ENCODE measurements at places on chromosomes 2 and 18.
A peak's percentile ranks its signal among the peaks of the same experiment; 100 is the strongest.

DNA sequence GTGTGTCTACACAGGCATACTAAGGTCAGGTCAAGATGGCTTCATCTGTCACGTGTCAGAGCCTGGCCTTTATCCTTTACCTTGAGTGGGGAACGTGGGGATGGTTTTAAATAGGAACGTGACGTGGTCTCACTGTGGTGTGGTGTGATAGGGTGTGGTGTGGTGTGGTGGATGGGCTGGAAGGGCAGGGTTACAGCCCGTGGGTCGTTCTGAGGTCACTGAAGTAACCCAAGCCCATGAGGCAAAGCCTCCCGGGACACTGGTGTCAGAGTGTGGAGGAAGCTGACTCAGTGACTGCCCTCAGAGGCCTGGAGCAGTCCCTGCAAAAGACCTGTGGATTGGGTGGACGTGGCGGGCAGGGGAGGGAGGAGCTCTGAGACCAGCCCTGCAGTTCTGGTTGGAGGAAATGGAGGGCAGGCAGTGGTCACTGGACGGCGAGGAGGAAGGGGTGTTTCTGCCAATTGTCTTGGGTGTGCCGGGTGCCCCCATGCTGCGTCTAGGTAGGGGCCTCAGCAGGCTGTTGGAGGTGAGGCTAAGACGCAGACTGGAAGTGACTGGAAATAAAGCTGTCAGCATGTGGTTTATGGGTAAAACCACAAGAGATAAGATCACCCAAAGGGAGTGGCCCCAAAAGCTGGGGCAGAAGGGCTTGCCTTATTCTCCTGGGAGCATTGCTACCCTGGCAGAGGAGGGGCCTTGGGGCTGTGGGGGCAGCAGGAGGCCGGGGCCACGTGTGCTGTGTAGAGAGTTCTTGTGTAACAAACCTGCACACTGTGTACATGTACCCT lies 84.8 kb downstream of the SH3RF3 start:
- DNase-seq: no peak

- DNase-seq: no peak
Observed at GRCh38 chr2:24019729-24020128, 9.8 kb downstream of the MFSD2B start.

- DNase-seq: peak; percentile 68
Observed at GRCh38 chr18:34322365-34323289, 97.9 kb upstream of the NOL4 start.

- DNase-seq: no peak
Observed at GRCh38 chr2:118291251-118291880, 203.1 kb downstream of the INSIG2 start.

DNA sequence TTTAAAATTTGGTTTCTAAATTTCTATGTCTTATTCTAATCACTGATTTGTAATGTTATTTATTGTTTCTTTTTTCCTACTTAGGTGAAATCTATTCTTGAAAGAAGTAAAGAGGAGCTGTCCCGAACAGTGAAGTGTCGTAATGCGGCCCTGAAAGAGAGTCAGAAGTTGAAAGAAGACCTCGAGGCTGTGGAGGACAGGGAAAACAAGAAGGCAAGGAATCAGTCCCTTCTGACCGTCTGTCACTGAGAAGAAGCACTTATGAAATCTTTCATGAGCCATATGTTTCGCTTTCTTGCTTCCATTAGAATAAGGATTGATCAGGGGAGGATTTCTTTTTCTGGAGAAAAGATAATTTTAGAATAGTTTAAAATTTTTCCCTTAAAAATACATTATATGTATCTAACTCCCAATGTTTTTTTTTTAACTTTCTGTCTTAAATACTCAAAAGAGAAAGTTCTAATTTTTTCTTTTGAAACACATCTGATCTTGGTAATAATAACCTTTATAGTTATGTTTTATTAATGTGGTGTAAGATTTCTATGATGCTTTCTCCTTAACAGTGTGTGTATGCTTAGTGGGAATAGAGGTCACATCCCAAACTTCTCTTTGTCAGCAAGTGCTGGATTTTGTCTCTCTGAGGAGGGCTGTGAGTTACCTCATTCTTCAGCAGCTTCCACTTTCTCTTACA lies 79.0 kb downstream of the CCDC150 start:
- no peak for DNase-seq

DNA sequence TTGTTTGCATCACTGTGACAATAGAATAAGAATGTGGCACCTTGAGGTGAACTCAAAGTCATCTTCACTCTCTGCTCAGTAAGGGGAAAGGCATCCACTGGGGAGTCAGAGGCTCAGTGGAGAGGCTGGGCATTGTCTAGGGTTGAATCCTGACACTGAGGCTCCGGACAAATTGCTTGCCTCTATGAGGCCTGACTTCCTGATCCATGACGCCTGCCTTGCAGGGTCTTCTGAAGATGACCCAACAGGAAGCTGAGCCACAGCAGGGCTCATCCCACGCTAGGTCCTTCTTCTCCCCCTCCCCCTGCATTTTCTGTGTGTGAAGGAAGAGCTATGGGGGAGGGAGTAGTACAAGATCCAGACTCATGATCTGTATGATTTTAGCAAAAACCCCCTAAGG lies 265.1 kb downstream of the SH3BP4 start:
- no peak for DNase-seq

DNA sequence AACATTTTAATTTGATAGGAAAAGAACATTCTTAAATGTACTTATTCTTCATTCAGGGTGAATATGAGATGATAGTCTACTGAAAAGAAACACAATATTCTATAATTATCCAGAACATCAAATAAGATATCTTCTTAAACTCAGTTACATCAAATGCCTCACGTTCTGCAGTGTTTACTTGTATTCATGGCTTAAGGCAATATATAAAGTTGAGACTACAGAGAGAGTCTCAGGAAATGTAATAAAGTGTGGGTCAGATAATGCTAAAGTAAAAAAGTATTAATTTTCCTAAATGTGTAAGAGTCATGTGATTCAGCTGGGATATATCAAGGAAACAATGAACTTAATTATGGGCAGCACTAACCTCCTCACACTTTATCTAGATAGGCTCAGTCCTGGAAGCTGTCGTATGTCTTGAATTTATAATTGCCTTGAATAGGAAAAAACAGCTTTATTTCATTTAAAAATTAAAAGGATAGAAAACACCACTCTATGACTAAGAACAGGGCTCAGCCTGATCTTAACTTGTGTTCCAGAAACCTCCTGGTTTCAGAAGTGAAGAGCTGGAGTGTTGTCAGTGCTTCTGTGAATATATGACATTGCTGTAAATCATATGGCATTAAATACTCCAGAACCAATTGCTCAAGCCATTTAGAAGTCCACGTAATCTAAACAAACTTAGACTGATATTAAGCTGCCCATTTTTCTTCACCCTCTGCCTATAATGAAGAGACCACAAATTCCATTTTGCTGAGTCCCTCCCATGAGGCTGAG lies 240.2 kb downstream of the FSIP2 start:
- no peak for DNase-seq

- DNase-seq: no peak
Observed at GRCh38 chr2:185638771-185639170, 99.8 kb upstream of the FSIP2 start.

- no peak for DNase-seq
Observed at GRCh38 chr2:191333911-191334357, 88.7 kb downstream of the MYO1B start.

DNA sequence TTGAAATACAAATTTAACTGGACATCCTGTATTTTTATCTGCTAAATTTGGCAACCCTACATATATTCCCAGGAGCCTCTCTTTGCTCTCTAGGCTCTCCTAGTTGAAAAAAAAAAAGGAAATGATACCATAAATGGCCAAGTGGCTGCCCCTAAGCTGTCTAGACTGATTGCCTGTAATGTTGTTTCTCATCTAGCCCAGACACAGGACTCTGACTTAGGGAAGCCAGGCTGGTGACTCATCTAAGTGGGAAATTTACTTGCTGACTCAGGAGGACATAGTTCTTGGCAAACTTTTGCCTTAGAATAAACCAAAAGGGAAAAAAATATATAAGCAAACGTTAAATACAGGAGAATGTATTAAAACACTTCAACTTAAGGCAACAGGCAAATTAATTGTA lies 14.6 kb upstream of the ITGAV start:
- no peak for DNase-seq

DNA sequence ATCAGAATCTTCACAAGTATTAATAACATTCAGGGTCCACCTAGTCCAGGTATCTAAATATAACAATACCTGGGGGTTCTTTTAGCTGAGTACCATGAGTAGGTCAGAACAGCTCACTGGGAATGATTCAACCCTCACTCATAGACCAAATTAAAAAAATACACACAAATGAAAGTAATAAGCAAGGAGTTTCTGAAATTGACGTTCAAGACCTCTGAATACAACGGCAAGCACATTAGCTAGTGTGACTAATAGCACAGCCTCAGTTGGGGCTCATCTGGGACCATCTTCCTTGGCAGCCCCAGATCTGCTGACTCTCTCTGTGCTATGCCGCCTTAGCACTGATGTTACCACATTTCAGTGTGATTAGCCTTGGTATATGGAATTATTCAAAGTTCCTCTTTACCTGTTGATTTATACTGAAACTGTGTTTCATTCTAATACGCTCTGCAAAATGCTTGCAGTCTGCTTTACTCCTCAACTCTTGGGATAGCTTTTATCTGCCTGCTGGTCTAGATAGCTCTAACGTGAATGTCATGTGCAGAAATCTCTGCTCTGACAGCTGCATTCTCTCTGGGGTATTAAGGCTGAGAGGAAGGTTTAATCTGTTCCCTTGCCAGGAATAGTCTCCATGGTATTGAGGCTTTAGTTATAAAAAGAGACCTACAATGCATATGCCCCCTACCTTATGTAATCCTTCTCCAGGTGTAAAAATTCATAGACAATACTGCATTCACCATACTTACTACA lies 153.3 kb downstream of the METTL4 start:
- DNase-seq: no peak

DNA sequence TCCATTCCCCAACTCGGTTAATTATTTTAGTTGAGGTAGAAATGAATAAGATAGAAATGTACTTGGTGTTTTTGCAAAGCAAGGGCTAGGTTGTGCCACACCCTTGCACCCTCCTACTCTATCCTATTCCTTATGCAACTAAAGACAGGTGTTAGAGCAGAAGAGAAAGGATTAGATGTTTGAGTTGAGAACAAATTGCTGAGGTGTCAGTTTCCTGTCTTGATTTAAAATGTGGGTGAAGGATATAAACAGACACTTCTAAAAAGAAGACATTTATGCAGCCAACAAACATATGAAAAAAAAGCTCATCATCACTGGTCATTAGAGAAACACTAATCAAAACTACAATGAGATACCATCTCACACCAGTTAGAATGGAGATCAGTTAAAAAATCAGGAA lies 1256.2 kb downstream of the CNTNAP5 start:
- DNase-seq: no peak

DNA sequence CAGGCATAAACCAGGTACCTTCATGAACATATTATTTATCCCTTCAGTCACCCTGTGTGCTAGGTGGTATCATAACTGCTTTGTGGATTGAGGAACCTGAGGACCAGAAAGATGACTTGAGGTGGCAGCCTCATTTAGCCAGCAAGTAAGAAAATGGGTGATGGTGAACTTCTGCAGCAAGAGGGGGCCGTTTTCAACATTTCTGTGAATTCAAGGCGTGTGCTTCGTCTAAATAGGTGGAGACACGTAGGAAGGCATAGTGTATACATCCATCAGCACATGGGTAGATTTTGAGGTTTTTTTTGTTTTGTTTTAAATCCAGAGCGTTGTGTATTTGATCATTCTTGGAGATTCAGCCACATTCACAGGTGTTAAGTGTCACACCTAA lies 118.7 kb downstream of the SPTBN1 start:
- no peak for DNase-seq

- no peak for DNase-seq
Observed at GRCh38 chr2:98518101-98518500, 73.4 kb downstream of the INPP4A start.

DNA sequence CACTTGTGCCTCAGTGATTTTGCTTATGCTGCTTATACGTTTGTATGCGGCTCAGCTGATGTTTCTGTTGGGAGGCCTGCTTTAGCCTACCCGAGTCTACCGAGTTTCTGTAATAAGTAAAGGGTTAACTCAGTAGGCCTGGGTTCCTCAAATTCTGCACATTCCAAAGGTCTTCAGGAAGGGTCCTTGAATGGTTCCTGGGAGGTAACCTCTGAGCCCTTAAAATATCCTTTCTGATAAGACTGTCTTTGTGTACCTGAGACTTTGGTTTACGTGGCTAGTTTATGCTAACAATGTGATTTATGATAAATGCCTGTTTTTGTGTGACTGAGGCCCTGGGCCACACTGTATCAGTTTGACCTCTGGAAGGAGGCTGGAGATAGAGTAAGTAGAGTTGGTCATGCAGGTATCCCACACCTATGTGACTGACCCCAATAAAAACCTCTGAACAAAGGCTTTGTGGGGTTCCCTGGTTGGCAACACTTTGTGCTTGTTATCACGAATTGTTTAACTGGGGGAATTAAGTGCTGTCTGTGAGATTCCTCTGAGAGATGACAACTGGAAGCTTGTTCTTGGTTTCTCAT lies 18.9 kb upstream of the PNPT1 start:
- DNase-seq: no peak

- no peak for DNase-seq
Observed at GRCh38 chr2:207682557-207682956, 28.9 kb upstream of the CCNYL1 start.

Measured in NCI-H1694 treated with DMSO at 0.1 percent for 48 hours (cell line).